ENCODE measurements at places on chromosomes 1 and 21.

GRCh38 chr1:119544165-119544762 is 37.3 kb downstream of the HSD3B1 start:
- peak; percentile 35 for DNase-seq

- no peak for DNase-seq
These were observed 2.4 kb upstream of the TMEM125 start for GRCh38 chr1:43267291-43267805.

DNA sequence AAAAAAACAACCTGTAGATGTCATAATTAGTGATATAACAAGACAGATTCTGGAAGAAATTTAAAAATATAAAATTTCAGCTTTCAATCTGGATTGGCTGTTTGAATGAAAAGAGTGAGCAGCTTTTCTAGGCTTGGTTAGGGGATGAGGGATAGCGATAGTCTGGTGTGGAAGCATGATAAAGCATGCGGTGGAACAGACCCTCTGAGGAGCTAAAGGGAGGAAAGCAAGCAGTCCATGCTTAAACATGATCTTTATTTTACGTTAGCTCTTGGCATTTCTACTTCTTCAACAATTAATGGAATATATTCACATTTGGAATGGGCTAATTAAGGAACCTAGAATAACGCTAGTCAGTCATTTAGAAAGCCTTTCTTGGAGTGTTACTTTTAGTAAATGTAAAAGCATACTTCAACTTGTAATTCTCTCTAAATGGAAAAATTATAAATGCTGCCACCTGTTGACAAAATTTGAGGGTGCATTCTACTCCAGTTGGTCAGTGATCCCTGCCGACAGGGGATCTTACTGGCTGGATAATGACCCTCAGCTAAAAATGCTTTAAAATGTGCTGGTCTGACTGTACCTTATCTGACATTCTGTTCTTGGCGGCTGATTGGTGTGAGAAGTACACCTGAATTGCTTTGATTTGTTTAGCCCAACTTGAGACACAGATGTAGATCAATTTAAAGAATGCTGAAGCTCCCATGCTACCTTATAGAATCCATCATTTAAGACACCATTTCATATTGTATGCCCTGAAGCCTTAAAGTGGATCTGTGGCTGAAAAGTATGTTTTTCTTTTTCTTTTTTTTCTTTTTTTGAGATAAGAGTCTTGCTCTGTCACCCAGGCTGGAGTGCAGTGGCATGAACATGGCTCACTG is 61.2 kb downstream of the AK4 start:
- peak; percentile 71 for DNase-seq

DNA sequence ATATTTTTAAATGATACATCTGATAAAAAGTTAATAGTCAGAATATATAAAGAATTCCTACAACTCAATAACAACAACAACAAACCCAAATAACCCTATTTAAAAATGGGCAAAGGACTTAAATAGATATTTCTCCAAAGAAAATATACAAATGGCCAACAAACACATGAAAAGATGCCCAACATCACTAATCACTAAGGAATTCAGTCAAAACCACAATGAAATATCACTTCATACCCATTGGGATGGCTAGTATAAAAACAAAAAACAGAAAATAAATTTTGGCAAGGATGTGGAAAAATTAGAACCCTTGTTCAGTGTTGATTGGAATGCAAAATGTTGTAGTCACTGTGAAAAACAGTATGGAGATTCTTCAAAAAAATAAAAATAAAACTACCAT is 184.8 kb upstream of the RAB4A start:
- DNase-seq = no peak
